ENCODE measurements at places on chromosomes 3 and 15.

- DNase-seq, result no peak
Measured at GRCh38 chr3:123374016-123374415, 74.9 kb downstream of the ADCY5 start.

- DNase-seq, result no peak
Measured at GRCh38 chr3:31828007-31828406, 153.1 kb downstream of the OSBPL10 start.

DNA sequence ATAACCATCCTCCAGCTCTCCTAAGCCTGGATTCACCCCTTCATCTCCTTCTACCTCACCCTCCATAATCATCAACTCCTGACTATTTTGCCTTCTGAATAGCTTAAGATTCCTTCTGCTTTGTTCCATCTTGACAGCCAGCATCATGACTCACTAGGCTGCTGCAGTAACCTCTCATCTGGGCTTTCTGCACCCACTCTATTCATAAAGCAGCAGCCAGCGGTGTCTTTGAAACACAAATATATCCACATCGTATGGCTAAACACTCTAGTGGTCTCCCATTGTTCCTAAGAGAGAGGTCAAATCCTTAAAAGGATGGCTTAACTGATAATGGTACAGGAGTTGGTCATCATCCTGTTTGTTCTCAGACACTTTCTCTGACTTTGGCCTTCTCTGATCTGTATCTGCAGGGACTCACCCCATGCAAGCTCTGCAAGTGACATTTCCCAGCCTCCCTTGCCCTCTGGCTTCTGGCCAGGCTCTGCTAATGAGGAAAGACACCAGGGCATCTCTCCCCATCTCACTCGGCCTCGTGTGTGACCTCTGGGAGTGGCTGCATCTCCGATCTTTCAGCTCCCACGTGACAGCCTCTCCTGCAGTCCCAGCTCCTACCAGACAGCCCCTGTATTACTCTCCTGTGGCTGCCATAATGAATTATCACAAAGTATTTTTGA lies 6.2 kb downstream of the GRK7 start:
- DNase-seq, result no peak

DNA sequence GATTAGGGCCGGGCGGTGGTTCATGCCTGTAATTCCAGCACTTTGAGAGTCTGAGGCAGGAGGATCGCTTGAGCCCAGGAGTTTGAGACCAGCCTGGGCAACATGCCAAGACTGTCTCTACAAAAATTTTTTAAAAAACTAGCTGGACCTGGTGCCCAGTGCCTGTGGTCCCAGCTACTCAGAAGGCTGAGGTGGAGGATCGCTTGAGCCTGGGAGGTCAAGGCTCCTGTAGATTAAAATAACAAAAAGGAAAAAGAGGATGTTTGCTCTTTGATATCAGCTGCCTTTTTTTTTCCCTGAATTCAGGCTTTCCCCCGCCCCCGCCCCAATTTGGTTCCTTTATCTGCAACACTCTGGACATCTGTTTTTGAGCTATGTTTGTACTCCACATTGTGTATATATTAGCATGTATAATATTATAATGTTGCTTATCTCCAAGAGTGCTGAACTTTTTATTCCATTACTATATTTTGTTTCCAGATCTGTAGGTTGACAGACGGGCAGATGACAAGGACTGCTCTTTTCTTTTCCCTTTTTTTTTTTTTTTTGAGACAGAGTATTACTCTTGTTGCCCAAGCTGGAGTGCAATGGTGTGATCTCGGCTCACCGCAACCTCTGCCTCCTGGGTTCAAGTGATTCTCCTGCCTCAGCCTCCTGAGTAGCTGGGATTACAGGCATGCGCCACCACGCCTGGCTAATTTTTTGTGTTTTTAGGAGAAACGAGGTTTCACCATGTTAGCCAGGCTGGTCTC lies 4.6 kb downstream of the SNAP23 start:
- no peak for DNase-seq

GRCh38 chr3:115588201-115589115 lies 34.9 kb upstream of the GAP43 start:
- no peak for DNase-seq

- no peak for DNase-seq
Measured at GRCh38 chr3:169387751-169388696, 275.5 kb downstream of the MECOM start.

DNA sequence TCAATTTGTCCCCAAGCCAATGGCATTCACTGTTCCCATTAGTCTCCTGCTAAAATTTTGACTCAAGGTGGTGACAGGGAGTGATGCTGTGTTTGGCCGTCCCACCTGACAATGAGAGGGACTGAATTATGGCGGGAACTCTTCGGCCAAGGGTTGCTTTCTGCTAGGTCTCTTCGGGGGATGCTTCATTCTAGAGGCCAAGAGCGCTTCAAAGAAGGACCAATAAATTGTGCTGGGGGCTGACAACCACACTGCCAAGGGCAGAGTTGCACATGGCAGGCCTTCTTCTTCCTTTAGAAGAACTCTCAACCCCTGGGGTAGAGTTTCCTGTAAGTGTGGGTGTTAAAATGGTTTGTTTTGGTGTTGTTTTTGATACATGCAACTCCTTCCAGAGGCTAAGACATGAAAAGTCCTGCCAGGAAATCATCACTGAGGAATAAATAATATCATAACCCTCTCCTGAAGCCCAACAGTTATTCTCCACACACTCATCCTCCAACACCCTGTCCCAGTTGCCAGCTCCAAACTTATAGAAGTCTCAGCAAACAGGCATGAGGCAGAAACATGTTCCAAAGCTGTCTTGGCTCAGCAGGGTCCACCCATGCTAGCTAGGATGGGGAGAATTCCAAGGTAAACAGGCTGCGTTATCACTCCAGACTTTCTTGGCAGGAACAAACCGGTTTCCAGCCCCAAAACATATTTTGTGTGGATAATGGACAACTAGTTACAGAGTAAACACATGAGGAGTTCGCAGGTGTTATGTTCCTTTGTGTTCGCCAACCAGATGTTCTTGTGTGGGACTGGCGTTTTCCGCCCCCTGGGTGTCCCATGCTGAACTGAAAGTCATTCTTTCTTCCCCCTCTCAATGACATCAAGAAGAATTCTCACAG lies 396.7 kb upstream of the RGMA start:
- DNase-seq, result no peak

- no peak for DNase-seq
Measured at GRCh38 chr3:3632449-3632848, 166.8 kb upstream of the LRRN1 start.

DNA sequence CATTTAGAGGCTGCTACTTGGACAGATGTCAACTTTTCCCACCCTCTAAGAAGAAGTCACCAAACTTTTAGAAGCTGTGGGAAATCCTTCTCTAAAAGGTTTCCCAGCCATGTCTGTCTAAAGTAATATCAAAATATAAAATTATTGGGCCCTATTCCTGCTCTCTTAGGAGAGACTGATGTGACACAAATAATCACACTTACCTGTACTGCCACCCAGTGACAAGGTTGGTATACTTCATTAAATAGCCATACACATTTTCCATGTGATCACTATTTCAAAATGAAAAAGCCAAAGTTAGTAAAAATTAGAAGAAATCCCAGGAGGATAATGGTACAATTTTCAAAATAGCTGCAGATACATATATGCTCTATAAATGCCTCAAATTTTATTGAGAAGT lies 12.6 kb downstream of the OSBPL11 start:
- DNase-seq, result no peak

DNA sequence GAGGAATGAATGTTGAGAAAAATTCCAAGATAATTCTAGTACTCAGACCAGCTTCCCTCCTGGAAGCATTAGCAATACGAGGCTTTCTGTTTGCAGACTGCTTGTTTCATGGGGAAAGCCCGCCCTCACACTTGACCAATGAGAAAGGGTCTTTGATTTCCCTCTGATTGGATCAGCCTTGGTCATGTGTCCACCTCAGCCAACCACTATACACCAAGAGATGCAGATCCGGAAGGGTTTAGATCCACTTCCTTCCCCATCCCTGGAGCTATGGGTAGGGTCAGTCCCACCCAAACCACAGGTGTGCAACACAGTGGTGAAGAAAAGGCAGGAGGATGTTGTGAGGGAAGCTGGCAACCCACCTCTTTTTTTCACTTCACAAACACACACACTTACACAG lies 154.7 kb downstream of the SV2B start:
- no peak for DNase-seq

GRCh38 chr3:40895109-40895508 lies 304.2 kb upstream of the CTNNB1 start:
- DNase-seq, result no peak

DNA sequence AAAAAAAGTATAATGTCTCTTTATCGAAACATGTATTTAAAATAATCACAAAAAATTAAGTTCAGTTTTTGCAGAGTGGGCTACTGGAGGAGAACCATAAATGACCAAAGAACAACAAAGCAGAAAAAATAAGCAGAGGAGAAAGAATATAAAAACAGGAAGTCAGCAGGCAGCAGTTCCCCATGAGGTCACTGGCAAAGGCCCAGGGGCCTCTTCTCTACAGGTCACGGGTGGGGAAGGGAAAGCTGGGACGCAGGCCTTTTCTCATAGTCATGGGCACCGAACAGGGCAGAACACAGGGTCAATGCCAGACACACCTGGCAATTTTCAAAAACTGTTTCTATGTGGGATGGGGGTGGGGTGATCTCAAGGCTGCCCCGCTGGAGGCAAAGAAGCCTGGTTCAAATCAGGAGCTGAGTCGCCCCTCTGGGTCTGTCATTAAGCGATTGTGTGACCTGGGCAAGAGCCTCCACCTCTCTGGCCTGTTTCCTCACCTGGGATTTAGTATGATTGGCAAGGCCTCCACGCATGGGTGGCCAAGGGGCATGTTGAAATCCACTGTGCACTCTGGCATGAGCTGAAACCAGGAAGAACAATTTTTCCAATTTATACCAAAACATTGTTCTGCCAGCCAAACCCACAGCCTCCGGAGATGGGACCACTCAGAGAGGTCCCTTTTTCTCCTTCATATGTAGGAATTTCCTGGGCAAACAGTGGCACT lies 43.8 kb upstream of the UACA start:
- DNase-seq, result no peak

- DNase-seq, result peak; percentile 84
Measured at GRCh38 chr3:142723968-142724681, at the start of gene TRPC1. TRPC1 (plus strand) TSS chr3:142724034; CDS start chr3:142724560, 526 bp downstream.

GRCh38 chr3:65908588-65908987 lies 130.1 kb downstream of the MAGI1 start:
- DNase-seq, result no peak

DNA sequence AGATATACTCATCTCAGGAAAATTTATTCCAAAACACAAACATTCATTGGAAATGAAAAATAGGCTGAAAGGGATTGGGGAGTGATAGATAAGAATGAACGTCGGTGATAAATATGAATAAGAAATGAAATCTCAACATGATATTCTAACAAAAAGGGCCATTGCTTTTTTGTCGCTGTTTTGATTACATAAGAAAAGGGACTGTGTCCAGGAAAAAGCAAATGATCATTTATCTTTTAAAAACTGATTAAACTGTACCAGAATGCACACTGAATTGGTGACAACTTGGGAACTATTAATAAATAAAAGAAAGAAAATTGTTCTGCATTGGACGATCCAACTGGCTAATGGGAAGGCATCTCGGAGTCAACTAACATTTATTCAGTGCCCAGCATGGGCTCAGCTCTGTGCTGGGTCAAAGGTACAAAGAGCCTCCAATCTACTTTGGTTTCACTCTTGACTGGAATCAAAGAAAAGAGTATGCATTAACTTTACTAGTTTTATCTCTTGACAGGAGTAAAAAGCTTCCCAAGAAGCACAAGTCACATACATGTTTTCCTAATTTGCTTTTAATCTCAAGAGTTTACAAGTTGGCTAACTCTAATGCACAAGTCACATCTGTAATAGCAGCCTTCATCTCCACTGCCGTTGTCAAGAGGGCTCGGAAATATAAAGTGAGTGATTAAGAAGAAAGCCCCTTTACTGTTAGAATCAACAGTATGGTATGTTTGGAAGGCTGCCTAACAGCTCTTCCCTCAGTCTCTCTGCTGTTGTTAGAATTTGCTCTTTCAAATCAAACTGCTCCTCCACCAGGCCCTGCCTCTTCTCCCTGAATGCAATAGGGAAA lies 280.0 kb downstream of the IGSF11 start:
- DNase-seq, result no peak

DNA sequence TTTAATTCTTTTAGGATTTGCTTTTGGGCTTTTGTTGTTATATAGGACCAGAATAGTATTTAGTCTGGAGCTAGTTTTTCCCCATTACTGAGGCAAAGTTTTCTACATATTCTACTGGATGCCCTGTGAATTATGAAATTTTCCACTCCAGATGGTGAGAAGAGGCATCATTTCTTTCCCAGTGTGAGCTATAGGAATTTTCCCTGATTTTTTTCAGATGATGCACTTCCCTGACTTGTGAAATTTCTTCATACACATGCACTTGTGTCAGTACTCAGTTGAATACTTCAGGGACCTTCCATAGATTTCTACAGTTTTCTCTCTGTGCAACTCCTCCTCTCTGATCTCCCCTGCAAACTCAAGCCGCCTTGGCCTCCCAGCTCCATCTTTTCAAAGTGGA lies 73.7 kb upstream of the SLCO2A1 start:
- DNase-seq, result no peak

GRCh38 chr3:115071601-115072000 lies 75.5 kb downstream of the ZBTB20 start:
- peak; percentile 70 for DNase-seq

DNA sequence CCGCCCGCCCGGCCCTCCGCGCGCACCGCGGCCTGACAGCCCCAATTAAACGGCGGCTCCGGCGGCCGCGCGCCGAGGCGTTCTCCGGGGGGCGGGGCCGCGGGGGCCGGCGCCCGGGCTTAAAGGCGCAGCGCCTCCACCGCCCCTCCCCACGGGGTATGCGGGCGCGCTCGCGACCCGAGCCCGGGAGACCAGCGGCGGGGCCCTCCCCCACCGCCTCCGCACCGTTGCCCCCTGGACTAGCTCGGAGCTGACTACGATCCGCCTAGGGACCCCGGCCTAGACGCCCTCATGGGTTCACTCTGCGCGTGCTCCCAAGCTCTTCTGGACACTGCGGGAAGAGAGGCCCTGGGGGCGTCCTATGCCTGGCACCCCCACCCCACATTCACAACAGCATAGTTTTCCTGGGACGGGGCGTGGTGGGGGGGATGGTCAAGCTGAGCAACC lies at the start of gene DUSP7:
TSS of gene DUSP7 (minus strand) at position 51 of the 447 bp plus-strand sequence. CDS start 205 bp downstream, outside the sequence.
- peak; percentile 88 for DNase-seq

DNA sequence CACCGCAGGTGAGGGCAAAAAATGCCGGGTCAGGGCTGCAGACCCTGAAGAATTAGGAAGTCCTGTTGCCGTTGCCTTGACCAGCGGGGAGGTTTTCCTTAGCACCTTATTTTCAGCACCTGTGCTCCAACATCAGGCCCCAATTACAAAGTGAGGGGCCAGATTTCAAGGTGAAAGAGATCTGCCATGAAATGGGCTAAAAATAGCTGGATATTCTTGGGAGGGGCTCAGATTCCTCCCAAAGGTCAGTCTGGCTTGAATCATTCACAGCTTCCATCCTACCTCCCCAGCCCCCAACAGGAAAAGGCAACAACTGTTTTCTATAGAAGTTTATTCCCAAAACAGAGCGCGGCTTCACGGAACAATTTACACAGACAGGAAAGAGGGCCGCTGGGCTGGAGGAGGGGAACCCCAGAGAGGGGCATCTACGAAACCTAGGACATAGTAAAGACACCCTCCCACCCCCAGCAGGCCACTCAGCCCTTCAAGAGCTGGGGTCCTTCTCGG lies 941 bp upstream of the SLC26A6 start:
- DNase-seq, result no peak

- no peak for DNase-seq
Measured at GRCh38 chr3:141452045-141452444, 34.8 kb upstream of the RASA2 start.

GRCh38 chr3:98778852-98779413 lies 15.8 kb downstream of the ST3GAL6 start:
- no peak for DNase-seq

GRCh38 chr3:161043336-161044035 lies 61.7 kb downstream of the B3GALNT1 start:
- DNase-seq, result no peak

GRCh38 chr3:23662079-23662617 lies 143.6 kb upstream of the UBE2E1 start:
- DNase-seq, result no peak

Measured in head of caudate nucleus (tissue), 42 donors.